ENCODE measurements at places on chromosomes 1 and 21.

DNA sequence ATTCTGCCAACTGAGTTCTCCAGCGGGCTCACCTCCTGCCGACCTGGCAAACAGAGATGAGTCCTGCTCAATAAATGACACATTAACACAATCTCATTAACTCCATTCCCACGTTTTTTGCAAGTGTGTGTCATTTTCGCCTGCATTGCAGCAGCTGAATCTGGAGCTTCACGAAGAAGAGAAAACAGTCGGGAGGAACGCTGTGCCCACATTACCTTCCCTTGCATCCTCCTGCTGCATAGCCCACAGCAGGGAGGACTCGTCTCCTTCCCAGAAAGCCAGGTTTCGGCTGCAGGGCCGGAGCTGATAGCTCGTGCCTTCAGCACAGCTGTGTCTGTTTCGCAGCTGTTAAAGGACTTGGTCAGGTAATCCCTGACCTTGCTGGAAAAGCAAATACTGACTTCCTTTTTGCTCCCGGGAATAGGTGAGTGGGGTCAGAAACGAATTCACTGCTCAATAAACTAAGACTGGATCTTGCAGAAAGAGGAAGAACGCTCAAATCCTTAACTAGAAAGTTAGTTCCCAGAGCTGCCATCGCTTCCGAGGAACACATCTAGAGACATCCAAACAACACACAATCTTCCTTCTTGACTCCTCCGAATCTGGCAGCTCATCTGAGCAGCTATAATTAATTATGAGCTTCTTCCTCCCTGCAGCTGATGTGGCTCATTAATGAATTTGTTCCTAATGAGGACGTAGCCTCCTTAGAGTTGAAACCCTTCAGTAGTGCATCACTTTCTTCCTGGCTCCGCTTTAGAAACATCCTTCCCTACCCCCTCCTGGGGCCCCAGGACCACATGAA lies 33.0 kb downstream of the KANK4 start:
- DNase-seq = no peak

GRCh38 chr1:172270605-172271004 lies 149.9 kb upstream of the C1orf105 start:
- DNase-seq = no peak

DNA sequence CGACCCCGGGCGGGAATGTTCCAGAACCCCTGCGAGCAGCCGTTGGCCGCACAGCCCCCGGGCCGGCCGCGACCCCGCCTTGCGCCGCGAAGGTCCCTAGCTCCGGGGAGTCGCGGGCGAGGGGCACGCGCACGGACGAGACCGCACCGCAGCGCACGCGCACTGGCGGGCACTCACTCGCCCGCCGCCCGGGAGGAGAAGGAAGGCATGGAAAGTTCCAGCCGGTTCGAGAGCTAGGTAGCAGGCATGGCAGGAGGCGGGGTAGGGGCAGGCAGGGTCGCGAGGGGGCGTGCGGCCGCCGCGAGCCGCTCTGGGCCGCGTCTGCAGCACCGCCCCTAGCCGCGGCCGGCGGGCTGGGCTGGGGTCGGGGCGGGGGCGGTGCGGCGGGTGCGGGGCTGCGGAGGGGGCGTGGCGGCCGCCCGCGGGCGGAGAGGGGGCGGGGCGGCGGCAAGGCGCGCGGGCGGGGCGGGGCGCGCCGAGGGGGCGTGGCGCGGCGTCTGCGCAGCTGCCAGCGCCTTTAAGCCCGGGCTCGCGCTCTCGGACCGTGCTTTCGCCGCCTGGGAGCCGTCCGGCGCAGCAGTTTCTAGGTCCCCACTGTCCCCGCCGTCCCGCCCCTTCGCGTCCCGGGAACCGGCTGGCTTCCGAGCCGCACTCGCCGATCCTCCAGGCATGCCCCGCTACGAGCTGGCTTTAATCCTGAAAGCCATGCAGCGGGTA lies at the start of the genes MRPS6 and SLC5A3:
Gene MRPS6 (plus strand): TSS at position 547 of the 717 bp plus-strand sequence. CDS start 123 bp downstream, at position 670.
Gene SLC5A3 (plus strand): TSS at position 547 of the 717 bp plus-strand sequence. CDS start 21,621 bp downstream, outside the sequence.
- DNase-seq = peak; percentile 94

GRCh38 chr1:51989582-51990477 lies 670 bp downstream of the RAB3B start:
- no peak for DNase-seq

DNA sequence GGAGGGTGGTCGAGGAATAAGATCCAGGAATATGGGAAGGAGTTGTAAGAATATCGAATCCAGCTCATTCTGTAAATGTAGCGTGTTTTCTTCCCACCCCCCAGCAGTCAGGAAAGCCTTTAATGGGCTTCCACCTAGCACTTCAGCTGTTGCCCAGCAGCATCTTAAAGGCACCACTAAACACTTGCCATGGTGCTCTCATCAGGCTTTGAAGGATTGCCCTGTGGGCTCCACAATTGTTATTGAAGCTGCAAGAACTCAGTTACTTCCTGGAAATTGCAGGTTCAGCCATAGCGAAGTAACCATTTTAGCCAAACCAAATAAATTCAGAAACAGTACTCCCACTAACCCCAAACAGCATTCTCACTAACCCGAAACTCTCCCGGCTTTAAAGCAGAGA lies 511.2 kb downstream of the PLPP3 start:
- no peak for DNase-seq

DNA sequence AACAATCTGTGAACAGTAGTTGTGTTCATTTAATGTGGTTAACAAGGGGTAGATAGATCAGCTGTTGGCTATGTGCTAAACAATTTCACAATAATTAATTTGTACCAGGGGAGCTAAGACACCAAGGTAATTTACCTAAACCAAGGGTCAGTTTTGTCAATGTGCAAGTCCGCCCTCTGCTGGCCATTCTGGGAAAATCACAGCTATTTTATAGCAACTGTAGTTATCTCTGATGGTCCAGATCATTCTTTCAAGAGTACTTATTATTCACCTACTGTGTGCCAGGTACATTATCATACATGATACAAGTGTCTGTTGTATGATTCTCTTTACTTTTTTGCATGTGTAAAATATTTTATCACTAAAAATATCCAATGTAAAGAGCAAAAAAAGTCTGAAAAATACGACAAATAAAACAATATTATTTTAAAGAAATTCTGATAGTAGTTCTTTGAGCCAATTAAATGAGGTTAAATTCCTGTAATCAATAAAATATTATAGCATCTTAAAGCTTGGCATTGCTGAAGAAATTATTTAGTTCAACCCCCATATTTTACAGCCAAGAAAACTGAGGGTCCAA lies 312.3 kb upstream of the FAM78B start:
- DNase-seq = peak; percentile 31

DNA sequence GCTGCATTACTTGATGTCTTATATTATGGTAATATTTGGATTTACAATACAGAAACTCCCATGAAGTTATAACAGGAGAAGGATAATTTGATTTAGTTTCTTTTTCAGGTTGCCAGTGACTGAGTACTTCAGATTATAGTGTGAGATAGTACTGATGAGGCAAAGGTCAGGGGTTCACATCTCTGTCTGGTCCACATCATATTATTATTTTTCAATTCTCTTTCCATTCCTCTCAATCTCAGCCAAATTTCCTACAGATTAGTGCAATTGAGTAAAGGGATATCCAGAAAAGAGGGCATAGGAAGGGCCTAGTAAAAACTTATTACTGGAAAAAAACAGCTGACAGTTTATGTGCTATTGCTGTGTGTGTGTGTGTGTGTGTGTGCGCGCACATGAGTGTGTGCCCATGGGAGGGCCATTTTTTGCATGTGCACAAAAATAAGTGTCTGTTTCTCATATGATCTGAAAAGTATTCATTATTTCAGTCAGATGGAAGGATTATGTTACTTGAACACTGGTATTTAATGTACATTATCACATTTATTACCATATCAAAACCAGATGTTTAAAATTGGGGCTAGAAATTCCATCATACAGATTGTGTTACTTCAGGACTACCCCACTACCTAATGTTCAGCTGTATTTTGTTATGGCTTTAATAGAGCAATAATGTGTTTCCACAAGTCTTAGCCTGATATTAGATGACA lies 78.3 kb upstream of the KCNK2 start:
- DNase-seq = peak; percentile 18

All from SK-N-SH (cell line).